T-cell (primary cell): ENCODE measurements at places on chromosomes 5 and 9.

DNA sequence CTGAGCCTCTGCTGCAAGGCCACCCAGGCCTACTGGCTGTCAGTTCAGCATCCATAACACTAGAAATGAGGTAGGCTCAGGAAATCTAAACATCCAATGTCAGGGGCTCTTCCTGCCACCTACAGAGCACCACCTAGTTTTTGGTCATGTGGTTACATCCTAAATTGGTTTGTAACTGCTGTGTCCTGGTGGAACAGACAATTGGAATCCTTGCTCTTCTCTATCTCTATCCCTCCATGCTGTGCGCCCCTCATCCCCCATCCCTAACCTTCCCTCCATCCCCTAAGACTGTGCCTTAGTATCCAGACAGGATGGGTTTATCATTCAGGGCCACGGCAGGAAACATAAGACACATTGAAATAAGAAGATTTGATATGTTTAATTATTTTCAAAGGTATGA is 11.4 kb upstream of the MCTP1 start:
- H3K27ac ChIP-seq = no peak overlapping the region
- no peaks in the 10 kb centered on the region for H3K36me3 ChIP-seq
- H3K27me3 ChIP-seq = no peaks in the 10 kb centered on the region
- no peaks in the 10 kb centered on the region for H3K4me1 ChIP-seq

- H3K4me1 ChIP-seq = no peaks in the 10 kb centered on the region
- H3K27me3 ChIP-seq = no peaks in the 10 kb centered on the region
- H3K36me3 ChIP-seq = no peaks in the 10 kb centered on the region
Measured at GRCh38 chr5:88063813-88064212, 204.8 kb downstream of the TMEM161B start.

GRCh38 chr5:159734366-159734765 is 181.9 kb upstream of the ADRA1B start:
- no peaks in the 10 kb centered on the region for H3K4me1 ChIP-seq
- no peak for DNase-seq
- H3K27me3 ChIP-seq = peaks cover 10% of the 10 kb centered on the region
- H3K36me3 ChIP-seq = no peaks in the 10 kb centered on the region

DNA sequence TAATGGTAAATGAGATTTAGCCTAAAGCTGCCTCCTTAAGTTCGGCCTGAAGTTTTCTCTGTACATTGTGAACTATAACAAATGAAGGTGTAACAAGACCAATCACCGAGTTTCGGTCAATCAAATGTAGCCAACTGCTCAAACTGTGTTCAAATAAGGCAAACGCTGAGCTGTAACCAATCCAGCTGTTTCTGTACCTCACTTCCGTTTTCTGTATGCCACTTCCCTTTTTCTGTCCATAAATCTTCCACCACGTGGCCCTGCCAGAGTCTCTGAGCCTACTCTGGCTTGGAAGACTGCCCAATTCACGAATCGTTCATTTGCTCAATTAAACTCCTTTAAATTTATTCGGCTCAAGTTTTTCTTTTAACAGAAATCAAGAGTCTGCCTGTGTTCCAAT is 193.5 kb upstream of the KLF9 start:
- H3K4me1 ChIP-seq = no peaks in the 10 kb centered on the region
- H3K36me3 ChIP-seq = no peaks in the 10 kb centered on the region
- H3K27ac ChIP-seq = no peak overlapping the region

GRCh38 chr5:175290379-175290778 is 153.6 kb downstream of the DRD1 start:
- no peaks in the 10 kb centered on the region for H3K27me3 ChIP-seq
- H3K4me3 ChIP-seq = no peak overlapping the region
- H3K27ac ChIP-seq = no peak overlapping the region
- no peak for DNase-seq
- H3K4me1 ChIP-seq = no peaks in the 10 kb centered on the region

- H3K27me3 ChIP-seq = no peaks in the 10 kb centered on the region
- H3K4me1 ChIP-seq = no peaks in the 10 kb centered on the region
- no peak overlapping the region for H3K4me3 ChIP-seq
- DNase-seq = no peak
Measured at GRCh38 chr9:93354451-93354850, 97.0 kb upstream of the FAM120A start.

- H3K4me1 ChIP-seq = no peaks in the 10 kb centered on the region
- H3K4me3 ChIP-seq = no peak overlapping the region
- no peak overlapping the region for H3K27ac ChIP-seq
- H3K27me3 ChIP-seq = no peaks in the 10 kb centered on the region
- no peaks in the 10 kb centered on the region for H3K36me3 ChIP-seq
- DNase-seq = no peak
Measured at GRCh38 chr9:4502444-4502843, 12.2 kb downstream of the SLC1A1 start.

- H3K4me3 ChIP-seq = no peak overlapping the region
- peak; percentile 41 for DNase-seq
- no peaks in the 10 kb centered on the region for H3K36me3 ChIP-seq
- peak overlapping the region; percentile 61 for H3K27ac ChIP-seq
- peaks cover 32% of the 10 kb centered on the region for H3K4me1 ChIP-seq
- H3K27me3 ChIP-seq = no peaks in the 10 kb centered on the region
Measured at GRCh38 chr5:54743997-54744788, 226.6 kb downstream of the SNX18 start.

DNA sequence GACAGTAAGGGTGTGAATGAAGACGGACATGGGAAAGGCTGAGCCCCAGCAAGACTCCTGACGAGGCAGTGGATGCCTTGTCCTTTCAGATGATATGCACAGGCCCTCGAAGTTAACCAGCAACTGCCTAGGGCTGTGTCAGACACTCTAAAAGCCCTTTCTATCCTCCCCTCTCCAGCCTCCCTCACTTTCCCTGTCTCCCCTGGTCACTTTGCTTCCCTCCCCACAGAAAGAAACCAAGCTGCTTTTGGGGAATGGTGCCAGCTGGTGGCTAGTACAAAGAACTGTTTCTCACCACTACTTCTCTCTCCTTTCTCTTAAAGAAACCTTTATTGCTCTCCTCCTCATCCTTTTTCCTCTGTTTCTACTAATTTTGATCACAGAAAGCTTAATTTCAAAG is 21.4 kb downstream of the LHFPL2 start:
- H3K4me3 ChIP-seq = no peak overlapping the region
- DNase-seq = no peak
- H3K27me3 ChIP-seq = no peaks in the 10 kb centered on the region
- no peak overlapping the region for H3K27ac ChIP-seq
